Stimulated activated CD4-positive, alpha-beta T cell treated with anti-CD3 and anti-CD28 coated beads, Interleukin-4, amount 100 ng/mL, for 24 hours (primary cell): ENCODE measurements at places on chromosomes 11 and 22.

GRCh38 chr11:34268906-34269430 is 88.8 kb downstream of the ABTB2 start:
- no peak for DNase-seq

DNA sequence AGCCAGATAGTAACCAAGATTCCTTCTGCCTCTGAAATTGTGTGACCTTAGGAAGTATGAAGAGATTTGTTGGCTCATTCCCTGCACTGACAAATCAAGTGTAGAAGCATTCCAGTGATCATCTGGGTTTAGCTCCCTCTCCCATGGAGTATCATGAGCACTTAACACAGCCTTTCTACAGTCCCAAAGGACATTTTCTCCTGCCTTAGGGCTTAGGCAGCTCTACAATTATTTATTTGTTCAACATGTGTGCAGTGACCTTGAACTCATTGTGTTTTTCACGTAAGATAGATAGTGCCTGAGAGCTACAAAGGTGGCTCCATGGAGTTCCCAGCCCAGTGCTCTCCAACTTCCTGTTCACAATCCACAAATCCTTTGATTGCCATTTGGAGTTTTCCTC is 94.8 kb upstream of the FAT3 start:
- DNase-seq, result no peak

- no peak for DNase-seq
Observed at GRCh38 chr22:46012182-46012880, 35.4 kb upstream of the WNT7B start.

- no peak for DNase-seq
Observed at GRCh38 chr22:20792966-20793728, 19.2 kb downstream of the SERPIND1 start.

GRCh38 chr22:49627217-49628181 is 200.2 kb downstream of the BRD1 start:
- no peak for DNase-seq
